WERI-Rb-1 (cell line): ENCODE measurements at places on chromosomes 1 and 21.
A peak's percentile ranks its signal among the peaks of the same experiment; 100 is the strongest.

DNA sequence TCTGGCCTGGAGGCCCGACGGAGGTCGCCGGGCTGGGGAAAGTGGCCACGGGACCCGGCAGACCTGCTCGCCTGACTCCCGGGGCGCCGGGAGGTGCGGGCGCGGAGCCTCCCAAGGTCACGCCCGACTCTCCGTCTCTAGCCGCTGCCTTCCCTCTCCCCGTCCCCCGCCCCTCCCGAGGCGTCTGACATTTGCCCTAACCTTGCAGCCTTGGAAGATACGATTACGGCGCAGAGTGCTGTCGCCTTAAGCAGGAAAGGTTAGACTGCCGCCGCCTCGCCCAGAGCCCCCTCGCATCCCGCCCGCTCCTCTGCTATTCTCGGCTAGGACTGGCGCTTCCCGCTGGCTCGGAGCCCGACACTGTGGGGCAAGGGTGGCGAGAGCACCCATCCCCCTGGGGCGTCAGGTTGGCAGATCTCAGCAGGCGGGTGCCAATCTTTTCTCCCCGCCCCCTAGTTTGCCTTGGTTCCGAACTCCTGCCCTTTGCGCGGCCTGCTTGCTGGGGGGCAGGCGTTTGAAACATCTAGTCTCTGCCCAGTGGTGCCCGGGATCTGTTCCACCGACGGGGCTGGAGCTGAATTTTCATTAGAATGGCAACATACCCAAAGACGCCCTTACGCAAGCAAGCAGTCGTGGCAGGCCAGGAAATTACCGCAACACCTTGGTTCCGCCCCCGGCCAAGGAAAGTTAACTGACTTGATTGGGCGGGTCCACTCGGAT lies 835 bp downstream of the PGM1 start:
- peak; percentile 60 for DNase-seq

- no peak for DNase-seq
Observed at GRCh38 chr1:20353836-20354235, 63.2 kb downstream of the VWA5B1 start.

DNA sequence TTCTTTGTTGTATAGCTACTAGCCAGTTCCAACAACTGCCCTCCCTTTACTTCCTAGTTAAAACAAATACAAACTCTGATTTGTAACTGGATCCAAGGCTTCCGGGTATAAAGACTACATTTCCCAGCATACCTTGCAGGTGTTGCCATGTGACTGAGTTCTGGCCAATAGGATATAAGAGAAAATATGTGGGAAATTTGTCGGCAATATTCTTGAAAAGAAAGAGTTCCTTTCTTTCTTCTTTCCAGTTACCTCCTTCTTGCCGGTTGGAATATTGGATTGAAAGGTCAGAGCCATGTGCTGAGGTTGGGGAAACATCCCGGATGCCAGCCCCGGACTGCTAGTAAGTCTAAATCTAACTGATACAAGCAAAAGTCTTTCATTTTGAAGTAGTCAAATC lies 23.0 kb upstream of the ZBTB40 start:
- DNase-seq: no peak

GRCh38 chr1:97245682-97246081 lies 524.1 kb downstream of the PTBP2 start:
- no peak for DNase-seq

DNA sequence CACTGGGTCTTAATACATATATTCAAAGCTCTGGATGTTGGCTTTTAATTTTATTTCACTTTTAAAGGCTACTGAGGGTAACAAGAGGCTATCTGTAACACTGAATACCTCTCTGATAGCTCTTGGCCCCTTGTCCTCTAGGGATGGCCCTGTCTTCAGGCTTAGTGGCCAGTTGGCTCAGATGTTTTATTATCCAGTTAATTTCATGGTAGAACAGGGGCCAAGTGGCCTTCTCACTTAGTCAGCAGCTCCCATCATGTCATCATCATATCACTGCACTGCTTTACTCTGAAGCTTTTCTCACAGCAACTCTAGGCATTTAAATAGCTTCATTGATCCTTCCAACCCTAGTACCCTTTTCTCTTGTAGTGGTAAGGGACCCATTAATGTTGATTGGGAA lies 40.2 kb upstream of the MACF1 start:
- no peak for DNase-seq

- DNase-seq: no peak
Observed at GRCh38 chr1:180620581-180620980, 11.2 kb upstream of the XPR1 start.

DNA sequence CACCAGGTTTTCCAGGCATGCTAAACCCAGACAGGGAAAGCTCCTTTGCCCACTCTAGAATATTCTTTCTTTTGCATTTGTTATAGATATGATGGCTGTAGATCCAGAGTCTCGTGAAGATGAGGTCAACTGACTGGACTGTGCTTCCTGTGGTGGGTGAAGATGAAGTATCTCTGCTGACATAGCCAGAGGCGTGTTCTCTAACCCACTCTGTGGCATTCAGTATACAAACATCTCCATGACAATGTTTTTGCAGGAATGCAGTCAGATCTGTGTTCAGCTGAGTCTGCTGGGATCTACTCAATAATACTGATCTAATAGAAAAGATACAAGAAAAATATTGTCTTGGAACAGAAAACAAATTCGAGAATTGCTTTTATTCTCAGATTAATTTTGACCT lies 11.3 kb downstream of the RWDD2B start:
- DNase-seq: no peak

- no peak for DNase-seq
Observed at GRCh38 chr1:220283625-220284024, 11.4 kb upstream of the RAB3GAP2 start.

DNA sequence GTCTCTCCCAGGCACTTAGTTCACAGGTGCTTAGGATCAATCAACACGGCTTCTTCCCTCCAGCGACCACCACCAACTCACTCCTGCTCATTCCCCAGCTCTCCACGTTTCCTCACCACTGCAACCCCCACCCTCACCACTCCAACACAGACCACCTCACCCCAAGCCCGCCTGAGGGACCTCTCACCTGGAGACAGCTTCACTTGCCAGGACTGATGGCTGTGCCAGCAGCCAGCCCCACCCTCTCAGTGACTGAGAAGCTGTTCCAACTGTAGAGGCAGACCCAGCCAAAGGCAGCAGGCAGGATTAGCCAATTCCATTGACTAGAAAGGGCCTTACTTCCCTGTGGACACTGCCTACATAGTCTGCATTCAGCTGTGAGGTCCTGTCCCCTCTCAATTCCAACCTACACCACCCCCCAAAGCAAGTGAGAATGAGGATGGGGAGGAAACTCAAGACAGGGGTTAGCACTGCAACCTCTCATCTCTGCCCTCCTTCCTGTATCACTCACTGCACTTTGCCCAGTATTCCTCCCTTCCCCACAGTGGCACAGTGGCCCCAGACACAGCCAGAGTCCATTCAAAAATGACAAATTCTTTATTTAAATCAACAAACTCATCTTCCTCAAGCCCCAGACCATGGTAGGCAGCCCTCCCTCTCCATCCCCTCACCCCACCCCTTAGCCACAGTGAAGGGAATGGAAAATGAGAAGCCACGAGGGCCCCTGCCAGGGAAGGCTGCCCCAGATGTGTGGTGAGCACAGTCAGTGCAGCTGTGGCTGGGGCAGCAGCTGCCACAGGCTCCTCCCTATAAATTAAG lies 7.6 kb downstream of the TAGLN2 start:
- no peak for DNase-seq

GRCh38 chr1:2128189-2128901 lies 66.2 kb downstream of the FAAP20 start:
- no peak for DNase-seq

DNA sequence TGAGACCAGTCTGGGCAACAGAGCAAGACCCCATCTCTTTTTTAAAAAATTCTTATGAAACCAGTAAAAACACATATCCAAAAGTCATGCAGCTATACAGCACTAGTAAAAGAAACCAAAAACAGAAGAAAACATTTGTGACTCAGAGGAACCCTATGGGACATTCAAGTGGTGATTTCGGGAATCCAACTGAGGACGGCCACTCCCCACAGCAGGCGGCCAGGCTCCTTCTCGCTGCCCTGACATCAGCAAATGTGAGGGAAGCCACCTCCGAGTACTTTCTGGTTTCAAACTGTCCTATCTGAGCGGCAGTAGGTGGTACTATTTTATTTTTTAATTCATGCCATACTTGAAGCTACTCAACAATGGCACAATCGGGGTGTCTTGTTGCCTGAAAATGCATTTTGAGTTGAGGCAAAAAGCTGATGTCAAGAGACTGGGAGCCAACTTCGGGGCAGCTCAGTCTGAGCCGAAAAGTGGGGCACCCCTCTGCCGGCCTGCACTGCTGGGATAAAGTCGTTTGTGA lies 3.3 kb downstream of the SUMO3 start:
- no peak for DNase-seq

GRCh38 chr1:30668024-30668423 lies 55.4 kb downstream of the MATN1 start:
- DNase-seq: no peak

DNA sequence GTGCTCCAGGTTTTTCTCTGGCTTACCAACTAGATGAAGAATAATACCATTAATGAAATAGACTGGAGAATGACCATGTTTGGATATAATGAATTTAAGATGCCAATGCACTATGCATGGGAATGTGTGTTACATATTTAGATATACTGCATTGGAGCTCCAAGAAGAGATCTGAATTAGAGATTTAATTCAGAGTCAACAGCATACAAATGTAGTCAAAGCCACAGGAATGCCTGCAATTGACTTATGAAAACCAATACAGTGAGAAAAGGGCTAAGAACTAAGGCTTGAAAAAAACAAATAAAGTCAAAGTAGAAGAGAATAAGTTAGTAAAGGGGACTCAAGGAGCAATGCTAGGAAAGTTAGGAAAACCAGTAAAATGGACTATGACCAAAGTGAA lies 59.1 kb downstream of the USP24 start:
- DNase-seq: no peak

DNA sequence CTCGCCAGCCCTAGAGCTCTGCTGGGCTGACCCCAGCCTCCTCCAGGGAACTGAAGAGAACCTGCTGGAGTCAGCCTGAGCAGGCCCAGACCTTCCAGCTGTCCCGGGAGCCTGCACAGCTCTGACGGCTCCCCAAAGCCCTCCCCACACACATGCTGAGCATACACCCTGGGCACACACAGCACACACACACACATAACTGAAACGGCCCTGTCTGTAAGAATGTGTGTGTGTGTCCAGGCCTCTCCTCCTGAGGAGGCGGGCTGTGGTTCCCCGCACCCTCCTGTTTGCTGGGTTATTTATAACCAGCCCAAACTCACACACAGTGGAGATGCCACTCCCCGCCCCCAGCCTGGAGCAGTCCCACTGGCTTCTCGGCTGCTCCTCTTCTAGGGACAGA lies 20.2 kb downstream of the SDC3 start:
- no peak for DNase-seq

GRCh38 chr1:66335859-66336640 lies 197.9 kb upstream of the SGIP1 start:
- no peak for DNase-seq

GRCh38 chr1:192170196-192170984 lies 12.1 kb downstream of the RGS18 start:
- DNase-seq: no peak

DNA sequence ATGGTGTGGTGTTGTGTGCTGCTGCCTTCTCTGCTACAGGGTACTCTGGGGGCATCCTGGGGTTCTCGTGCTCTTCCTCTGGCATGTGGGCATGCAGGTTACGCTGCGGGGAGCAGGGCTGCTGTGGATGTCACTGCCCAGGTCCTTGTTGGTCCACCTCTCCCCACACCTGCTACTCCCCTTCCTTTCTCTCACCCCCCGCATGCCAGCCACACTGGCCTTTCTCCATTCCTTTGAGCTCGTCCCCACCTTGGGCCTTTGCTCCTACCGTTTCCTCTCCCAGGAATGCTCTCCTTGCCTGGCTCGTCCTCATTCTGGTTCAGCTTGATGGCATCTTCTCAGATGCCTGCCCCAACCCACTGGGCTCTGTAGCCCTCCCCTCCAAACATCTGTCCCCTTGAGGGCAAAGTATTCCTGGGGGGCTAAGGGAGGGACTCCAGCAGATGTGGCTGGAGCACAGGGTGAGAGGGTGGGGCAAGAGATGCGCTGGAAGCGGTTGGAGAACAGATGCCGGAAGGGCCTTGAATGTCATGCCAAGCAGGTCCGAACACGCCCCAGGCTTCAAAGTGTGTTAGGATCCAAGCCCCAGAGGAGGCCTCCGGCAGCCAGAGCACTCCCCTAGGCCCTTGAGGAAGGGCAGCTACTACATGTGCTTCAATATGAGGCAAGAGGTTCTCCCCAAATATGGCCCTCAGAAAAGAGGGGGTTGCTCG lies 23.4 kb downstream of the DMRTB1 start:
- DNase-seq: no peak

- DNase-seq: no peak
Observed at GRCh38 chr1:76254104-76255030, 179.8 kb downstream of the ST6GALNAC3 start.

DNA sequence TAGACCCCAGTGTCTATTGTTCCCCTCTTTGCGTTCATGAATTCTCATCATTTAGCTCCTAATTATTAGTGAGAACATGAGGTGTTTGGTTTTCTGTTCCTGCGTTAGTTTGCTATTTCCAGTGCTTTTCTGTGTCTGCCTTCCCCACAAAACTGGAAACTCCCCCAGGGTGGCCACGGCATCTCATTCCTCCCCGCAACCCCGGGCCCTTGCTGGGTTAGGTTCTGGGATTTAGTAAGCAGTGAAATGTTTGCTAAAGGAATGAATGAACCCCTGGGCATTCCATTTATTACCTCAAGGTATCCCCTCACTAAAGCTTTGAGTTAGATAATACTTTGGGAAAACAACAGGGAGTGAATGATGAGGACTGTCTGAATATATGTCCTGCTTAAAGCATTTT lies 142.9 kb downstream of the GLUL start:
- DNase-seq: no peak

DNA sequence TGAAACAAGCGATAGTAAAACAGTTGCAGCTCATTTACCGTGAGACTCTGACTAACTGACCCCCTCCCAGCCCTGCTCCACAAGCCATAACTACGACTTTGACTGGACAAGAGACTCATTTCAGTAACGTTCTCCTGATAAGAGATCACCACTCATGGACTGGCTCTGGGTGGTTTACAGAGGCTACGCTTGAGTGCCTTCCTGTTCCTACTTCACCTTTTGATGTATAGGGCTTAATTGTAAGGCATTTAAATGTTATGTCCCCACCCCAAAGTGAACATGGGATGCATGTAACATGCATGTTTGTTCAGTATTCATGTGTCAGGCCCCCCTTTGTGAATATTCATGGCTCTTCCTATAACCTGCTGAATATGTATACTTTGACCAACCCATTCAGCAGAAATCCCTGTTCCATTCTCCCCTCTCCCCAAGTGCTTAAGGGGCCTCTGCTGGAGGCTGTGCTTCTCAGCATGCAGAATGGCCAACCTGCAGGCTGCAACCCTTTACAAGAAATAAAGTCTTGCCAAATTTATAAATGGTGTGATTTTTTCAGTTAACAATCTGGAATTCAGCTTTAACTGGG lies 50.7 kb upstream of the SPOCD1 start:
- no peak for DNase-seq

- DNase-seq: peak; percentile 27
Observed at GRCh38 chr1:69055194-69055593, 512.5 kb upstream of the LRRC7 start.

GRCh38 chr1:171985639-171986038 lies 144.3 kb downstream of the DNM3 start:
- DNase-seq: peak; percentile 40

- DNase-seq: no peak
Observed at GRCh38 chr1:12518931-12519692, 98.9 kb downstream of the DHRS3 start.
